ENCODE measurements at places on chromosomes 11 and 22.

GRCh38 chr11:94325681-94326080 lies 21.3 kb downstream of the IZUMO1R start:
- peak; percentile 47 for DNase-seq

- no peak for DNase-seq
Observed at GRCh38 chr11:130054966-130055365, 14.7 kb upstream of the APLP2 start.

- DNase-seq = no peak
Observed at GRCh38 chr11:135002236-135002635, 590.2 kb upstream of the B3GAT1 start.

GRCh38 chr22:39959640-39960447 lies at the start of gene TMA7B:
TSS of gene TMA7B (plus strand) at chr22:39960397. CDS start at chr22:39964375, 3,978 bp downstream.
- DNase-seq = peak; percentile 47

GRCh38 chr22:48188231-48188721 lies 1425.8 kb downstream of the TBC1D22A start:
- no peak for DNase-seq

GRCh38 chr11:13318498-13319295 lies 41.1 kb downstream of the BMAL1 start:
- no peak for DNase-seq

DNA sequence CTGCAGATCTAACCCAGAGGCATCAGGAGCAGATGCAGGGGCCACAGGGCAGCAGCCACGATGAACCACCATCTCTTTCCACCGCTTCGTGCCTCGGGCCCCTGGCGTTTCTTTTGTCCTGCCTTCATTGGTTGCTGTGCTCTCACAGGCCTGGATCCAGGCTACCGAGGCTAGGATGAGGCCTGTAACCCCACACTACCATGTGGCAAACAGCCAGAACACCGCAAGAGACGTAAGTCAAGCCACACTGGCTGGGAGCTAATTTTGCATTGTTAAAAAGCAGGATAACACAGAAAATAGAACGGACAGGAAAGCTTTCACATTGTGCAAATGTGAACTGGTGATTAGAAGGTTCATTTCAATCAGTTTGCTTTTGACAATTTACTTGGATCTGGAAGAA lies 15.7 kb upstream of the ARFGAP3 start:
- DNase-seq = no peak

- no peak for DNase-seq
Observed at GRCh38 chr11:134277183-134278001, 1.2 kb downstream of the GLB1L3 start.

DNA sequence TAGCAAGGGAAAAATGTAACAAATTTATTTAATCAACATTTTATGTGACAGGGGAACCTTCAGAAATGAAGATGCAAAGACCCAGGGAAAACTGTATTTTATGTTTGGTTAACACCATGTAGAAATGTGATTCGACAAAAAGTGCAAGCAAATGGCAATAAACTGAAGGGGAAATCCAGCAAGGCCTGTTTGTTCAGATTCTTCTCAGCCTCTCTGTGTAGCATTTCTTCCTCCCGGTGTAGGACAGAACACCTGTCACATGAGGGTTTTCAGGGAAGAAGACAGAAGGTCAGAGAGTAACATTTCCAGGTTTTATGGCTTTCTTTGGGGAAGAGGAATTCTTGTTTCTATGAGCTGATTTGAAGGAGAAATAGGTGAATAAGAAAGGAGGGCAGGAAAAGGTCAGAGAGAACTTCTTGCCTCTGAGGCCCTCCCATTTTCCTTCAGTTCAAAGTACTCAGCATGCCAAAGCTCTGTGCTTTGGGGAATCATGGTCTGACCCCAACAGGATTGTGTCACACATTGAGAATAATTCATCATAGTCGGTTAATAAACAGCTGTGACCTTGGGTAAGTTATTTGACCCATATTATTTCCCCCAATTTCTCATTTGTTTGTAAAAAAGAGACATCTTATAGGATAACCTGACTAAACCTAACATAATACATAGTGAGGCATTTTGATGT lies 45.5 kb upstream of the ME3 start:
- DNase-seq = no peak

Measured in AG08396 (cell line).